ENCODE measurements at places on chromosomes 12 and 14.

- DNase-seq, result no peak
Observed at GRCh38 chr12:28951935-28952334, 197.1 kb upstream of the FAR2 start.

GRCh38 chr14:101843665-101844064, 82.2 kb downstream of the PPP2R5C start:
- DNase-seq, result no peak

DNA sequence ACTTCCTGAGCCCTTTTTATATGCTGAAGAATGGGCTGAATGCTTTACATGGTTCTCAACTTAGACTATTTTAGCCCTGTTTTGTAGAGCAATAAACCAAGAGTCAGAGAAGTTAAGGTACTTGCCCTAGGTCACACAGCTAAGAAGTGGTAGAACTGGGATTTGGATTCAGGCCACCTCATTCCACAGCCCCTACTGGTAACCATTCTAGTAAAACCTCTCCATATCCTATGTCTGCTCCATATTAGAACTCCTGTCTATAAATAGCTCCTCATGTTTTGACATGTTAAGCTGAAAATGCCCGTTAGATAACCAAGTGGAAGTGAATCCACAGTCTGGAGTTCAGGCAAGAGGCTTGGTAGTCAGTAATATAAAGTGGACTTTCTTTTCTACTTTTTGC, 111.6 kb downstream of the HECTD4 start:
- no peak for DNase-seq

- DNase-seq, result no peak
Observed at GRCh38 chr12:121778567-121779421, 14.7 kb downstream of the RHOF start.

DNA sequence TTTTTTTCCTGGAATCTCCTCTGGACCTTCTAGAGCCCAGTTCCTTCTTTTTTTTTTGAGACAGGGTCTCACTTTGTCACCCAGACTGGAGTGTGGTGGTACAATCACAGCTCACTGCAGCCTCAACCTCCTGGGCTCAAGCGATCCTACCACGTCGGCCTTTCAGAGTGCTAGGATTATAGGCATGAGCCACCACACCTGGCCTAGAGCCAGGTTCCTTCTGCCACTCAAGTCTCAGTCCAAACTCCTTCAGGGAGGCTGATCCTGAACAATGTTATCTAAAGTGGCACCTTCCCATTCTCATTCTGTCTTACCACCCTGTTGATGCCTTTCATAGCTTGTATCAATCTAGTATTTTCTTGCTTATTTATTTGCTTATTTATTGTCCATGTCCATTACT, 22.3 kb upstream of the ELK3 start:
- no peak for DNase-seq

DNA sequence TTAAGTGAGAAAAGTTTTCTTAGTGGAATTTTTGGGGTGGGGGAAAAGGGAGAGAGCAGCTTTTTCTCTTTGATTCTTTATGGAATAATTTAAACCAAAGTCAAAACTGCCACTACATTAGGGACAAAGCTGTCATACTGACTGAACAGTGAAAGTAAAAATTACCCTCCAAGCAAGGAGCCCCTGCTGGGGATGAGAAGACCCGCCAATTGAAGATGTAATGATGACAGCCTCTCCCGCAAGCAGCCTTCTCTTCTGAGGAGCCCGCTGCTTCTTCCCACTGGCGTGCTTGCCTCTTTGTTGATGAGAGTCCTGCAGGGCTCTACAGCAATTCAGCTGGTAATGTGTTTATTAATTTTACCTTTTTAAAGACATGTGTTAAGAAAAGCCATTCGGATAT, 151.0 kb downstream of the EFCAB11 start:
- no peak for DNase-seq

- no peak for DNase-seq
Observed at GRCh38 chr12:52221912-52222457, 11.1 kb upstream of the KRT7 start.

- no peak for DNase-seq
Observed at GRCh38 chr14:21042918-21043317, 756 bp downstream of the RNASE7 start.

- no peak for DNase-seq
Observed at GRCh38 chr14:35897616-35898111, 71.5 kb downstream of the BRMS1L start.

DNA sequence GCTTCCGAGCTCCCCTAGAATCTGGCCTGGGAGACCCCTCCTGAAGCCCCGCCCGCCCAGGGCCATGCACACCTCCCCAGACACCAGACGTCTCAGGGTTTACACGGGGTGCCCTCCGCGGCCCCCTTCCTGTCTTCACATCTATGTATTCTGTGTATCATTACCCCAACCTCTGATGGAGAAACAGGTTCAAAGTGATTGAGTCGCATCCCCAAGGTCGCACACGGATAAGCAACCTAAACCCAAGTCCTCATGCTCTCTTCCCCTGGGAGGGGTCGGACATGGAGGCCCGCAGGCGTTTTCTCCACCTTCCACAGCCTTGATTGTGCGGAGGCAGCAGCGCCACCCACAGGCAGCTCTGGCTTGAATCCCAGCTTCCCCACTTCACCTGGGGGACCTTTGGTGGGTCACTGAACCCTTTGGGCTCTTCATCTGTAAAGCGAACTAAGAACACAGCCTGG, 237.3 kb downstream of the BCL11B start:
- no peak for DNase-seq

DNA sequence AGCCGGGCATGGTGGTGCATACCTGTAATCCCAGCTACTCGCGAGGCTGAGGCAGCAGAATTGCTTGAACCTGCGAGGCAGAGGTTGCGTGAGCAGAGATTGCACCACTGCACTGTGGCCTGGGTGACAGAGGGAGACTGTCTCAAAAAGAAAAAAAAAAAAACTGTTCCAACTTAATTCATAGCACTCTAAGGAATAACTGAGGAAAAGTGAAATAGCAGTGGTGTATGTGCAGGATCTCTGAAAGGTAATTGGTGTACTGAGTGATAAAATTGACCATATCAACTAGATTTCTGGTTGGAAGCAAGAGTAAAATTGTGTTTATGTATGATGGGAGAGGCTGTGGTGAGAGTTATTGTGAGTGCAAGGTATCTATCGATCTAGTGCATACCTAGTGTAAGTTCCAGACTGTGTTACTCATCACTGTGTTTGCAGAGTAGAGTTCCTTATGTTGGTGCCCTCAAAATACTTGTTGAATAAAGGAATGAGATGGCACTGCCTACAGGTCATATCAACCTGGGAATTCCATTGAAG, 6.3 kb downstream of the CAND1 start:
- DNase-seq, result no peak

- DNase-seq, result no peak
Observed at GRCh38 chr12:111699-112493, 45.3 kb downstream of the IQSEC3 start.

DNA sequence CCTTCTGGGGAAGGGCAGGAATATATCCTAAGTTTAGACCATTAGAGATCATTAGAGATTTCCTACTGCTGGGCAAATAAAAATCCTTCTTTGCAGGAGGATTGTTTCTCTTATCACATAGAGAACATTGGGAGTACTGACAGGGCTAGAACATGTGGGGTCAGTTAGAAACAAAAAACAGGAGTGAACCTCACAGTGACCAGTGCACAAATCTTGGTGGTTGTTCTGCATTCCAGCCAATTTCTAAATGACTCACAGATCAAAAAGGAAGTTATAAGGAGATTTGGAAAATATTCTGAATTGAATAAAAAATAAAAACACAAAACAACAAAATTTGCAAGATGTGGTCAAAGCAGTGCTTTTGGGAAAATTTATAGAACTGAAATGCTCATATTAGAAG, 118.8 kb downstream of the LLPH start:
- DNase-seq, result no peak

- DNase-seq, result no peak
Observed at GRCh38 chr14:67396381-67396970, 15.5 kb downstream of the PLEK2 start.

DNA sequence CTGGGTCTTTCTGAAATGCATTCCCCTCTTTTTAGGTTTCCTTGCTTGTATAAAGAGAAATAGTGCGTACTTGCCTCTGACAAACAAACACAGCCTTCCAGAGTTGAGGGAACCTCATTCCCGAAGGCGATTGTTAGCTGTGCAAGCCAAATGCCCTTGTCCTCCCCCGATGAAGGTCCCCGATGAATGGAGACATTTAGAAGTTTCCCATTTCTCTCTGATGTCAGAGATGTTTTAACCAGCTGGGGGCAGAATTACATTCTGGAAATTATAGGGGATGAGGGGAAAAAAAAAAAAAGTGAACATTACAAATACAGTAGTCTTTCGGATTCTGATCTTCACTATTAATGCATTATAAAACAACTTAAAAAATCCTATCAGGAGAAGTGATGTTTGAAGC, 366.8 kb downstream of the VRK1 start:
- DNase-seq, result no peak

DNA sequence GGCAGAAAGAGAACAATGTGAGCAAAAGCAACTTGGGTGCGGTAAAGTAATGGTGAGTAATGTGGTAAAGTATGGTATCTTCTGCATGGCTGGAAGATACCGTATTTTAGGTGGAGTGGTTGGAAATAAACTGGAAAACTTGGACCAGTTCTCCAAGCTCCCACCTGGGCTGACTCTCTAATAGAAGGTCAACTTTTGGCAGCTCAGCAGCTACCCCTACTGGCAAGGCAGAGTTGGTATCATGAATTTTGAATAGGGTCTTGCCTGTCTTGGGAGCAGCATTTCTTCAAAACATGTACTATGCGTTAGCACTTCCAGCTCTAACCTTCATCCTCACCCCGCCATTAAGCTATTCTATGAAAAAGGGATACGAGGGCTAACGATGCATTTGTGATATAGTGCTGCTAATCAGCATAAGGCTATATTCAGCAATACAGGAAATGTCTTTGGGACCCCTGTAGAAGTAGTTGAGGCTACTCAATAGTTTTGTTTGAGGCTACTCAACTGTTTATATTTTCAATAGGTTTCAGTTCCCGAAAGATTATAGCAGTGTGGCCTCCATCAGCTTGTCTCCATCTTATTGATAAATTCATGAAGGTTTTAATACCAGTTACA, 276.3 kb upstream of the FAR2 start:
- DNase-seq, result no peak

DNA sequence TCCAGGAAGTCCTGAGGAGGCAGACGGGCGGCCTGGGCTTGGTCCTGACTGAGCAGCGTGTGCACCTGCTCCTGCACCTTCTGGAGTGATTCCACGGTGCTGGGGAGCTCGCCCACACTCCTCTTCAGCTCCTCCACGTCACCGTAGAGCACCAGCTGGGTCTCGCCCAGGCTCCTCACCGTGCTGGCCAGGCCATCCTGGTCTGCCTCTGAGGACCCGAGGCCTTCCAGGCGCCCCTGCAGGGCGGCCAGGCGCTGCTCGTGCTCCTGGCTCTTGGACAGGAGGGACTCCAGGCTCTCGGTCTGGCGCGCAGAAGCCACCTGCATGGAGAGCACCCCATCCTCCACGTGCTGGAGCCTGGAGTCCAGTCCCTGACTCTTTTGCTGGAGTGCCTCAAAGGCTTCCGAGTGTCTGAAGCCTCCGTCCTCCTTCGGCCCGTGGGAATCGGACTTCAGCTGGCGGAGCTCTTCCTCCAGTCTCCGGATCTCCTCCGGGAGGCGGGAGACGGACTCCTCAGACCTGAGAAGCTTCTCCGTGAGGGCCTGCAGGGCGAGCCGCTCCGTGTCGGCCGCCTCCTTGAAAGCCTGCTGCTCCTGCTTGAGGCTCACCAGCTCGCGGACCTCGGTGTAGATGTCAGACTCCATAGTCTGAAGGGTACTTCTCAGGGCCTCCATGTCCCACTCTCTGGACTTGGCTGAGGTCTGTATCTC, 8.4 kb downstream of the CKAP4 start:
- no peak for DNase-seq

- no peak for DNase-seq
Observed at GRCh38 chr12:53102883-53103807, at the start of gene SOAT2. SOAT2 (plus strand) TSS chr12:53103486; CDS start chr12:53103578, 92 bp downstream.

DNA sequence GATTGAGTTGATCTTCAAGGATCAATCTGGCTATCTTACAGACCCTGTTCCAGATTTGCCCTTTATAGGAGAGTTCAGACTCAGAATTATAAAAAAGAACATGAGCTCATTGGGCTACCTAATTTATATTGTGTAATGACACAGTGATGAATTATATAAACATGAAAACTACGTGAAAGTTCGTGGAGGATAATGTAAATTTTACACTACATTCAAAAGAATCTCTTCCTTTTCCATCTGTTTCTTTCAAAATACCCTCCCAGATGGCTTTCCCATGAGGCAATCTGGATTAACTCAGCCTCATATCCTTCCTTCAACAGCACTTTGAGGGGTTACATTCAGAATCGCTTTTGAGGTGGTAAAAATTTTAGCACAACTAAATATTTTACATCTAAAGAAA, 129.3 kb downstream of the HMGA2 start:
- no peak for DNase-seq

- DNase-seq, result no peak
Observed at GRCh38 chr12:5232826-5233500, 189.3 kb downstream of the KCNA5 start.

DNA sequence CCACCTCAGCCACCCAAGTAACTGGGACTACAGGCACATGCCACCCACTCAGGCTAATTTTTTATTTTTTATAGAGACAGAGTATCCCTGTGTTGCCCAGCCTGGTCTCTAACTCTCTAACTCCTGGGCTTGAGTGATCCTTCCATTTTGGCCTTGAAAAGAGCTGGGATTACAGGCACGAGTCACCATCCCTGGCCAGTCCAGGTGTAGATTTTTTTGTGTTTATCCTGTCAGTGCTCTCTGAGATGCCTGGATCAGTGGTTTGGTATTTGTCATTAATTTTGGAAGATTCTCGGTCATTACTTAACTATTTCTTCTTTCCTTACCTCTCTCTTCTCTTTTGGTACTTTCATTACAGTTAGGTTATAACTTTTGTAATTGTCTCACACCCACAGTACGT, 5.3 kb upstream of the HIF1A start:
- no peak for DNase-seq

GRCh38 chr12:84159260-84159659, 753.3 kb downstream of the SLC6A15 start:
- DNase-seq, result no peak

GRCh38 chr12:76621582-76622024, 62.0 kb upstream of the OSBPL8 start:
- DNase-seq, result no peak

- DNase-seq, result no peak
Observed at GRCh38 chr12:21547437-21547836, 21.3 kb downstream of the SPX start.

GRCh38 chr12:70854881-70855568, 65.5 kb downstream of the PTPRR start:
- DNase-seq, result no peak

GRCh38 chr12:131357920-131358319, 353.0 kb upstream of the SFSWAP start:
- DNase-seq, result no peak

DNA sequence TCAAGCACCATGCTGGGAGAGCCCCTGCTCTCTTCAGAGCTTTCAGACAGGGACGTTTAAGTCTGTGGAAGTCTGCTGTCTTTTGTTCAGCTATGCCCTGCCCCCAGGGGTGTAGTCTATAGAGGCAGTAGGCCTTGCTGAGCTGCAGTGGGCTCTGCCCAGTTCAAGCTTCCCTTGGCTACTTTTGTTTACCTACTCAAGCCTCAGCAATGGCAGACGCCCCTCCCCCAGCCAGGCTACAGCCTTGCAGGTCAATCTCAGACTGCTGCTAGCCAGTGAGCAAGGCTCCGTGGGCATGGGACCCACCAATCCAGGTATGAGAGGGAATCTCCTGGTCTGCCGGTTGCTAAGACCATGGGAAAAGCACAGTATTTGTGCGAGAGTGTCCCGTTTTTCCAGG, 37.4 kb upstream of the C12orf71 start:
- no peak for DNase-seq
